ENCODE measurements at places on chromosomes 6 and 20.

GRCh38 chr6:119255492-119255891 is 94.1 kb downstream of the MAN1A1 start:
- DNase-seq: no peak

GRCh38 chr20:890666-891057 is 25.5 kb downstream of the ANGPT4 start:
- DNase-seq: no peak

DNA sequence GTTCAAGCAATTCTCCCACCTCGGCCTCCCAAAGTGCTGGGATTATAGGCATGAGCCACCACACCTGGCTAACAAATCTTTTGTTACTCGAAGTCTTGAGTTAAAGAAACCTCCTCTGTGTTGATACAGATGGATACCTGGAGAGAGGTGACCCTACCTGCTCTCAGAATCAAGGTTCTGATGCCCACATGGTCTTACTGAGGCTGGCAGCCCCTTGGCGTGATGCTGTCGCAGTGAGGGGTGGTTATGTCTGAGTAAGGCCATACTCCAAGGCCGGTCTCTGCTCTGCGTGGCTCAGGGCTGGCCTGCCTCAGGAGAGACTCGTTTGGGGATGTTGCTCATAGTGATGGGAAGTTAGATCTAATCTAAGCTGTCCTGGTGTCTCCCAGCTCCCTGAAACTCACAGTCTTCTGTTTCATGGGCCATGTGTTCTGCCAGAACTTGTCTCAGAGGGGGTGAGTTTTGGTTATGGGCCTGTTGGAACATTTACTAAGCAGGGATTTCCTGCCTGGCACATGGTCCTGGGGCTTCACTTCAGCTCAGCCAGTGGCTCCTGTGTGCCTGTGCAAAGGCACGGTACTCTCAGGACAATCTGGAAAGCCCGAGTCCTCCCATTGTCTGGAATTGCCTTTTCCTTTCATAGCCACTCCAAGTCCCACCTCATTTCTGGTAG is 17.5 kb upstream of the TRAF3IP2 start:
- DNase-seq: no peak

GRCh38 chr6:33392595-33392948 is 949 bp downstream of the KIFC1 start:
- no peak for DNase-seq

DNA sequence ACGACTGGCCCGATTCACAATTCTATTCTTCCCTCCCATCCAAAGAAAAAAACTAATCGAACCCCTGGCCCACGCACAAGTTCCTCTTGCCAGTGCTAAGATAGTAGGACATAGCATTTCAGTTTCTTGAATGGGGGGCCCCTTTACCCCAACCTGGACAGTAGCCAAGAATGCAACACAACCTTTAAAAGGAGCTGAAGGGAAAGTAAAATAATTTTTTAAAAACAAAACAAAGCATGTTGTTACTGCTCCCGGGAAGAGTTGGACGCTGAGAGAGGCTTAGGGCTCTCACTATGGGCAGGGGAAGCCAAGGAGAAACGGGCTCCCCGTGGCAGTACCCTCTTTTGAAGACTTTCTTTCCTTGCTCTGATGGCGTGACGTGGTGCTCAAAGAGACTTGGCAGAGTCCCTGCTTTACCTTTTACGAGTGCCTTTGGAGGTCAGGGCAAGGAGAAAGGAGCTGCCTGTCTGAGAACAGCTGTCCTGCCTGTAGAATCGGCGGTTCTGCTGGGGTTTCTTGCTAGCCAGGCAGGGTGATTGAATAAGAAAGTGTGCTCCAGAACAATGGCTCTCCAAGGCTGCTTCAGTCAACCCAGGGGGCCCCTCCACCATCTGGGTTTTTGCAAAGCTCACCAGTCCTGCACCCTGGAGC is 5.8 kb downstream of the TFAP2C start:
- no peak for DNase-seq

GRCh38 chr20:35088231-35089145 is 4.1 kb downstream of the TRPC4AP start:
- no peak for DNase-seq

DNA sequence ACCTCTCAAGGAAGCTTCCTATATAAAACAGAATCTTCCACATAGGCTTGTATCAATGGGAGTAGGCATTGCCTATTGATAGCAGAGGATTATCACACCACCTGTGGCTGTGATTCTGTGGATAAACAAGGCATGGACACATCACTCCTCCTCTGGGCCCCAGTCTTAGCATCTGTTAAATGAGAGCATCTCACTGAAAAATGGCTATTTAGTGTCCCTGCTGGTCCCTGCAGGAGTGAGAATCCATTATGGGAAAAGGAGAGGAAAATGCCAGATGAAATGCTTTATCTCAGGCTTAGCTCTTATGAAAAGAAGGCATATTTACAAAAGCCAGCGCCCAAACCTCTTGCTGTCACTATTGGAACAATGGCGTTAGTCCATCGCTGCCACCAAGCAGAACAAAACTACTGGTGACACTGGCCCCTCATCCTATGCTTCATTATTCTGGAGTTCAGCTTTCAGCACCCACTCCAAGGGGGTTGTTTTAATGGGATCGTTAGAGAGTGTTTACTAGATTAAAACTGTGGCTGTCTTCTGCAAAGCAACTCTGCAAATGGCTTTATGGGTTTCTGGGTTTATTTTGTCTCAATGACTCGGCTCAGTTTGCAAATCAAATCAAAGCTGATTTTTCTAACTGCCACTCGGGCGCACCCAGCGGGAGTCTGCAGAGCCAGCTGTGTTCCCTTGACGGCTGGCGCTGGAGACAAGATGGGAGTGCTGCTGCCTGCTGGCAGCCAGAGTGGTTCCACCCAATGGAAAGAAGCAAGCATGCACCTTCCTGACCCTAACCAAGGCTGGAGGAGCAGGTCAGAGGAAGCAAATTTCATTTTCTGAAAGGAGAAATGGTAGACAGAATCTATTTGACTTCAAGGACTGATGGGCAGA is 658.8 kb upstream of the CHD6 start:
- no peak for DNase-seq

DNA sequence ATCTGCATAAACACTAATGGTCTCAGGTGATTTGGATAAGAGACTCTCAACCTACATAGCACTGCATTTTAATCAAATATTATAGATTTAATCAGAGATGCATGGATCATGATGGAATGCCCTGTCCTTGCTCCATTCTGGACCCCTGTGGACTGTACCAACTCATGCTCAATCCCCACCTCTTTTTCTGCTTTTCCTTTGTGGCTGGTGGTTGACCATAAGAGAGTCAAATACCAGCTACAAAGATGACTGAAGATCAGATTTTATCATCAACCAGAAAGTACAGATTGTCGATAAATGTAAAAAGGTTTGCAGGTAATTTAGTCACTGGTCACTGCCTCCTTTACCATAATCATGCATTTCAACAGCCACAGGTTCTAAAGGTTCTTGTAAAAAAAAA is 116.2 kb downstream of the ME1 start:
- no peak for DNase-seq

DNA sequence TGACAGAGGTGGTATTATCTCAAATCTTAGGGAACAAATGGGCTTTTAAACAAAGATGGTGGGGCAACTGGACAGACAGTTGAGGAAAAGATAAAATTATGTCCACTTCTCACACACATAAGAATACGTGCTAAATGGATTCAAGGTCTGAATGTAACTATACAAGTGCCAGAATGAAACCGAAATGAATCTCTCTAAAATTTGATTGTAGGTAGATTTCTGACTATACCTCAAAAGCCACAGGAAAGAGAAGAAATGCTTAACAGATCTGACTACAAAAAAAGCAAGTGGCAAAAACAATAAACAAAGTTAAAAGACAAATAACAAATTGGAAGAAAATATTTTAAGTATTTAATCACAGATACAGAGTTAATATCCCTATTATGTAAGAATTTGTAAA is 182.7 kb upstream of the OLIG3 start:
- peak; percentile 22 for DNase-seq

GRCh38 chr6:152124429-152125074 is 317.1 kb downstream of the ESR1 start:
- DNase-seq: peak; percentile 37

DNA sequence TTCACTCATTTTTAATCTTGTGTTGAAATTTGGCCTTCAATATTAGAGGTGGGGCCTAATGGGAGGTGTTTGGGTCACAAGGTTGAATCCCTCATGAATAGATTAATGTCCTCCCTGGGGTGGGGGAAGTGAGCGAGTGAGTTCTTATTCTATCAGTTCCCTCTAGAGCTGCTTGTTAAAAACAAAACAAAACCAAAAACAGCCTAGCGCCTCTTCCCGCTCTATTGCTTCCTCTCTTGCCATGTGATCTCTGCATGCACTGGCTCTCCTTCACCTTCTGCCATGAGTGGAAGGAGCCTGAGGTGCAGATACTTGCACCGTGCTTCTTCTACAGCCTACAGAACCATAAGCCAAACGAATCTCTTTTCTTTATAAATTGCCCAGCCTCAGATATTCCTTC is 89.6 kb upstream of the SLC35F1 start:
- DNase-seq: no peak

- DNase-seq: no peak
Observed at GRCh38 chr20:62355878-62356588, 11.1 kb downstream of the LAMA5 start.

DNA sequence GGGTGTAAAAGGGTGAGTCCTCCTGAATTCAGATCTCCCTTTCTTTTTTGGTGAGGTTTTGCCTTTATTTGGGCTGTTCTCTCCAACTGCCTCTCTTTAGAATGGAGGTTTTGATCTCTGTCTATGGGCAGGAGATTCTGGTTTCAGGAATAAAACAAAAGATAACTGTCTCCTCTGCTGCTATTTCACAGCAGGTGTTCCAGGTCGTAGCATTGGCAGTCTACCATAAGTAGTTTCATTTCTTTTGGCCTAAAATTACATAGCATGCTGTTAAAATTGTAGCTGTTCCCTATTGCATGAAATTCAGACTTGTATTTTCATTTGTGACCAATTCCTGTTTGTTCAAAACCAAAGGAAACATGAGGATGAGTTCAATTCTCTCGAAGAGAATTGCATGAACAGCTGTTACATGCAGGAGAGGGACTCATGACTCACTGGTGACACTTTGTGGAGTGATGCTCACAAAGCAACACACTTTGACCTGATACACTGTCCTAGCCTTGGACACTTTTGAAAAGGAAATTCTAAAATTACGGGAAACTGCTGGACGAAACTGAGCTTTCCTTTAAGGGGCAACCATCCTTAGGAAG is 76.8 kb upstream of the SIRPG start:
- peak; percentile 63 for DNase-seq

DNA sequence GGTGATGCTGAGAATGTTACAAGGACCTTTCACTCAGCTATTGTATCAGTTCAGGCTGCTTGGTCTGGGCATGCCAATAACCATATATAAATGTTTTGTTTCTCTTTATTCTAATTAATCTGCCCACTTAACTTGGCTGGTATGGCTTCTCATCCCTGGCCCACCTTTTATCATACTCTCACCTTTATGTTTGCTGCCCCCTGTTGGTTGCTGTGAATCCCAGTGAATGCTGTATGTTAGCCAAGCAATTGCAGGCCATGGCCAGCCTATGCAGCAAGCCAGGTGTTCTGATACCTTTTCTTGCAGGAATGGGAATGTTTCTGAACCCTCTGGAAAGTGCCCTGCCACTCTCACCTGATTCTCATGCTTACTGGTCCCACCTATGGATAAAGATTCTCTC is 54.6 kb downstream of the PCSK2 start:
- no peak for DNase-seq

All from CD4-positive, alpha-beta T cell treated with Interleukin-2 at 100 ng/mL for 4 hours (primary cell).